Progenitor cell of endocrine pancreas (in vitro differentiated cells): ENCODE measurements at places on chromosomes 3 and 15.
A peak's percentile ranks its signal among the peaks of the same experiment; 100 is the strongest.

DNA sequence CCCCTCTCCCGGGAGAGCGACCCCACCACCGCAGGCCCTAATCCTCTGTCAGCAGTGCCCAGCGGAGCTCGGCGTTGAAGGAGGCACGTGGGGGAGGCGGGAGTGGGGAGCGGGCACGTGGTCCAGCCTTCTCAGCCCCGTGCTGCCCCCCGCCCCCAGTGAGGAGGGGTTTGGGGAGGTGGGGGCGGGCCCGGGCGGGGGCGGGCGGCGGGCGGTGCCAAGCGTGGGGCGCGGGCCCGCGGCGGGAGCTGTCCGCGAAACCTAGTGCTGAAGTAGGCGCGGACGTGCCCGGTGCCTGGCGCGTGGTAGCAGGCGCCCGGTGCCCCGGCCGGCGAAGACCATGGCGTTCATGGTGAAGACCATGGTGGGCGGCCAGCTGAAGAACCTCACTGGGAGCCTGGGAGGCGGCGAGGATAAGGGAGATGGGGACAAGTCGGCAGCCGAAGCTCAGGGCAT, at the start of gene CPLX3:
Gene CPLX3 (plus strand): TSS at position 264 of the 456 bp plus-strand sequence. CDS start 77 bp downstream, at position 341.
- DNase-seq: peak; percentile 56
- H3K36me3 ChIP-seq: no peaks in the 10 kb centered on the region
- peak within 1 kb of the TSS; percentile 56 for H3K27ac ChIP-seq
- H3K4me1 ChIP-seq: no peaks in the 10 kb centered on the region
- H3K27me3 ChIP-seq: peaks cover 69% of the 10 kb centered on the region

- H3K27me3 ChIP-seq: no peaks in the 10 kb centered on the region
- no peaks in the 10 kb centered on the region for H3K36me3 ChIP-seq
- no peak overlapping the region for H3K27ac ChIP-seq
- no peak overlapping the region for H3K4me3 ChIP-seq
- no peak for DNase-seq
Measured at GRCh38 chr3:55963601-55964000, 476.5 kb upstream of the WNT5A start.

- no peaks in the 10 kb centered on the region for H3K4me1 ChIP-seq
- H3K27me3 ChIP-seq: no peaks in the 10 kb centered on the region
- peaks cover 12% of the 10 kb centered on the region for H3K36me3 ChIP-seq
- H3K4me3 ChIP-seq: no peak overlapping the region
- H3K27ac ChIP-seq: no peak overlapping the region
Measured at GRCh38 chr3:33829720-33830119, 31.3 kb downstream of the PDCD6IP start.

DNA sequence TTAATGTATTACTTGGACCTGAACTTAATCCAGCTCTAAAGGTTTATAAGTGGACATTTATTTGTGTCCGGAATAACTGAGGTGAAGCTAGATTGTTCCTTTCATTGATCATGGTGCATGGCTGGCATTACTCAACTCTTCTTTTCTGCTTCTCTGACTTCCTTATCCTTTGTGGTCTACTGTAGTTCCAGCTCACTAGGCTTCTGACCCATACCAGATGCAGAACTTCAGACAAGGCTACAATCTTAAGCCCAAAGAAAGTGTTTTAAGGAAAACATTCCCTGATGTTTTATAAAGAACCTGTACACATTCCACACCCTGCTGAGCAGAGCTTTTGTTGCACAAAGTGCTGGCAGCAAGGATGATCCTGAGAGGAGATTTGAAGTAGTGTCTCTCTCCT, 250.8 kb upstream of the TGFBR2 start:
- no peak overlapping the region for H3K27ac ChIP-seq
- no peaks in the 10 kb centered on the region for H3K27me3 ChIP-seq
- no peak for DNase-seq
- H3K4me3 ChIP-seq: no peak overlapping the region
- no peaks in the 10 kb centered on the region for H3K36me3 ChIP-seq
- H3K4me1 ChIP-seq: no peaks in the 10 kb centered on the region

DNA sequence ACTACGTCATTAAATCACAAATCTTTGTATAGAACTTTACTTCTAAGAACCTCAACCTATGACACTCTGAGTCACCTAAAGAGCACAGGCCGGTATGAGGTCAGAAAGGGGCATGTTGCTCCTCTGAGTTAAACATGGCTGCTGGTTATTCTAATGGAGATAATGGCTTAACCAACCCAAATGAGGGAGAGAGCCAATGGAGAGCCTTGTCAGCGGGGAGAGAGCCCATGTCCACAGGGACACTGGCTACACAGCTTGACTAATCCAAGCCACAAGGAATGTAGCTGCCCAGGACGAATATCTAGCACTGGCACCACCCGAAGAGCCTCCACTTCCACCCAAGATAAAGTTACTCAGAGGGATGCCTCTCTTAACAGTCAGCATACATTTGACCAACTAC, 77.0 kb upstream of the STAC start:
- peaks cover 13% of the 10 kb centered on the region for H3K27me3 ChIP-seq
- no peaks in the 10 kb centered on the region for H3K36me3 ChIP-seq
- no peak overlapping the region for H3K4me3 ChIP-seq
- H3K27ac ChIP-seq: no peak overlapping the region

GRCh38 chr15:57091636-57092035, 173.2 kb downstream of the TCF12 start:
- H3K4me3 ChIP-seq: no peak overlapping the region
- peak overlapping the region; percentile 67 for H3K27ac ChIP-seq
- H3K27me3 ChIP-seq: no peaks in the 10 kb centered on the region
- peaks cover 17% of the 10 kb centered on the region for H3K36me3 ChIP-seq
- peaks cover 14% of the 10 kb centered on the region for H3K4me1 ChIP-seq

DNA sequence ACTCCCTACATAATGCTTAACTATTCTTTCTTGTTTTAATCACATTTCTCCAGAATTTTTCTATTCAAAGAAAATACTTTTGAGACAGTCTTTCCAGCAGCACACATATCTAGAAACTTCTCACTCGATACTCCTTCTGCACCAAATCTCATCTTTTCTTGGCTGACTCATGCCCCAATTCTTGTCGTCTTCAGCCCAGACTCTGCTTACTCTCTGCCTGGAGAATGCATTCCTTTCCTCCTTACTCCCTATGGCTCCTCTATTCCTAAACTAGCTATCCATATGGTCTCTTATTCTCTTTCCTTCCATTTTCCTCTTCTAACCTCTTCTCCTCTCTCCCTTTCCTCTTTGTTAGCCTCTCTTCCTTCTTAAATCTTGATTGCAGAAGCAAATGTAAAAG, 158.7 kb downstream of the GBE1 start:
- H3K4me1 ChIP-seq: no peaks in the 10 kb centered on the region
- no peaks in the 10 kb centered on the region for H3K27me3 ChIP-seq
- no peaks in the 10 kb centered on the region for H3K36me3 ChIP-seq
- no peak for DNase-seq

- H3K4me1 ChIP-seq: peaks cover 27% of the 10 kb centered on the region
- no peaks in the 10 kb centered on the region for H3K36me3 ChIP-seq
- peak overlapping the region; percentile 92 for H3K4me3 ChIP-seq
- H3K27ac ChIP-seq: peak overlapping the region; percentile 20
- H3K27me3 ChIP-seq: no peaks in the 10 kb centered on the region
Measured at GRCh38 chr3:58010562-58010961, 2.3 kb downstream of the FLNB start.
